ENCODE measurements at places on chromosomes 11 and 22.

DNA sequence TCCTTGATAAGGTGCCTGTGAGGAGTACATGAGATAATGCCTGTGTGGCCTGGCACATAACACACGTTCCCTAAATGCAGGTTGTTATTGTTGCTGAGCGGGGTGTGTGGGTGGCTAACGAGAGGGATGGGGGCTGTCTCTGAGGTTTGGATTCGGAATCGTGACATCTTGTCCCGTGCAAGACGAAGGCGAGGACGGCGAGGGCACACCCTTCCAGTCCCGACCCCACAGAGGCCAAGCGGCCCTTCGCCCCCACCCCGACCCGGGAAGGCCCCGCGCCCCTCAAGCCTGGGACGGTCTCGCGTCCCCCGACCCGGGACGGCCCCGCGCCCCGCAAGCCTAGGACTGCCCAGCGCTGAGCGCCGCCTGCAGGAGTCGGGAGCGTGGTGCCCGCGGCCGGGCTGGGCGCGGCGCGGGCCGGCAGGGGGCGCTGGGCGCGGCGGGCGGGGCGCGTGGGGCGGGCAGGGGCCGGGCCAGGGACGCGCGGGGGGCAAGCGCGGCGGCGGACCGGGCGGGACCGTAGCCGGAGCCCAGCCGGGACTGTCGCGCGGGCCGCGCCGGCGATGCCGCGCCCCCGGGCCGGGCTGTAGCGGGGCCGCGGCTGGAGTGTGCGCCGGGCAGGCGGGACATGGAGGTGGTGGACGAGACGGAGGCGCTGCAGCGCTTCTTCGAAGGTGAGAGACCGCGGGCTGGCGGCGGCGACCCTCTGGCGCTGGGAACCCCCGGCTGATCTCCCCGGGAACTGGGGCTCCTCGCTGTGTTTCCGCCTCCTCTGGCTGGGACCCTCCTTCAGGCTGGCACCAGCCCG is at the start of gene MYRF:
Gene MYRF (plus strand): TSS at position 520 of the 808 bp plus-strand sequence. CDS start 109 bp downstream, at position 629.
- DNase-seq, result peak; percentile 10

GRCh38 chr11:128472128-128473089 is 114.9 kb downstream of the ETS1 start:
- no peak for DNase-seq

DNA sequence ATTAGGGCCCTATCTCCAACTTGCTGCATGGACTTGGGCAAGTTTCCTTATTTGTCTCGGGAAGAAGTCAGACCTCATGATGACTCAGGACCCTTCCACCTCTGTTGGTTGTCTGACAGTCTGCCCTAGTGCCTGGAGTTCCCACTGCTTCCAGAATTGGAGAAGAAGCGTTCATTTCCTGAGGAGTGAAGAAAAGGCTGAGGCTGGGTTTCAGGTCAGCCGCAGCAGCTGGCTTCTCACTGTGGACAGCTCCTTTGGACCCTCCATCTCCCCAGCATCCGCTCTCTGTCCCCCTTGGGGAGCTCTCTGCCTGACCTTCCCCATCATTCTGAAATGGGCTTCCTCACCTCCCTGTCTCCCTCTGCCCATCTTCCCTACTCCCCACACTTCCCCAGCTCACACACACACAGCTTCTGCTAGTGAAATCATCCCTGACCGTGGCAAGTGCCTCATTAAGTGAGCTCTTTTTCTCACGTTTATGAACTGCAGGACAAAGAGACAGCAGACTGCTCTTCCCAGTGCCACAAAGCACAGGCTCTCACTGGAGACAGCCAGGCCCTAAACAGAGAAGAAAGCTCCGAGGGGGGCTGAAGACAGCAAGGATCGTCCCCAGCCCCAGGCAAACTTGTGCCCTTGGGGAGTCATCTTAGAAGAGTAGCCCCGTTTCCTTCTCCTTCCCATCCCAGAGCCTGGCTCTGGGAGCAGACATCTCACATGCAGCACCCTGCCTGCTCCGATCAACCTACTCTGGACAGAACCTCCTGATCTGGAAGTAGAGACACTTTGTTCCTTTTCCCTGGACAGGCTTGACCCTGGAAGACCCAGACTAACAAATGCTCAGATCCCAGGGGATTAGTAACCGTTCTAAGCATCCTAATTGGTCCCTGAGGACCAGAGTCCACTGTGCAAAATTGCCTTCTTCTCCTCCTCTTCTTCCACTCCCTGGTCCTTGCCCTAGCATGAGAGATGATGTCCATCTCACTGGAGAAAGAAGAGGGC is 157.9 kb downstream of the FEZ1 start:
- no peak for DNase-seq

- no peak for DNase-seq
These were observed 2.7 kb upstream of the VPS37C start for GRCh38 chr11:61163714-61164605.

DNA sequence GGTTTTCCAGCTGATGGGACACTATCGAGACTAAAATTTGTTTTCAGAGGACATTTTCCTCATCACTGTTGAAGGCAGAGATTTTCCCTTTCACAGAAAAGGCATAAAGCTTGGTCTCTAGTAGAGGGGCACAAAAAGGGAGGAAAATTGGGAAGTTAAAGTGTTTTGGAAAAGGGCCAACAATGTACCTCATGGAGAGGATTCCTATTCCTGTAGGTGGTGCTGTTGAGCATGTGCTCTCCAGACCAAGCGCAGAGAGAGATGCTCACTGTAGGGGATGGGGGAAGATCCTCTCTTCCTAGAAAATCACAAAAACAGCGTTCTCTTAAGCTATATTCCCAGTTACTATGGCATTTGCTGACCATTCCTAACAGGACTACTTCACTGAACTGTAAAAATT is 44.9 kb downstream of the OR4C46 start:
- DNase-seq, result no peak

DNA sequence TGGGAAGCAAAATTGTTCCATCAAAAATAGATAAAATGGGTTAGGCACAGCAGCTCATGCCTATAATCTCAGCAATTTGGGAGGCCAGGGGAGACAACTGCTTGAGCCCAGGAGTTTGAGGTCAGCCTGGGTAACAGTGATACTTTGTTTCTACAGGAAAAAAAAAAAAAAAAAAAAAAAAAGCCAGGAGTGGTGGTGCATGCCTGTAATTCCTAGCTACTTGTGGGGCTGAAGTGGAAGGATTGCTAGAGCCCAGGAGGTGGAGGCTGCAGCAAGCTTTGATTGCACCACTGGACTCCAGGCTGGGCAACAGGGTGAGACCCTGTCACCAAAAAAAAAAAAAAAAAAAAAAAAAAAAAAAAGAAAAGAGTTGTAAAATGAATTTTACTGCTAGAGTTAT is 49.6 kb downstream of the KIF18A start:
- DNase-seq, result no peak

DNA sequence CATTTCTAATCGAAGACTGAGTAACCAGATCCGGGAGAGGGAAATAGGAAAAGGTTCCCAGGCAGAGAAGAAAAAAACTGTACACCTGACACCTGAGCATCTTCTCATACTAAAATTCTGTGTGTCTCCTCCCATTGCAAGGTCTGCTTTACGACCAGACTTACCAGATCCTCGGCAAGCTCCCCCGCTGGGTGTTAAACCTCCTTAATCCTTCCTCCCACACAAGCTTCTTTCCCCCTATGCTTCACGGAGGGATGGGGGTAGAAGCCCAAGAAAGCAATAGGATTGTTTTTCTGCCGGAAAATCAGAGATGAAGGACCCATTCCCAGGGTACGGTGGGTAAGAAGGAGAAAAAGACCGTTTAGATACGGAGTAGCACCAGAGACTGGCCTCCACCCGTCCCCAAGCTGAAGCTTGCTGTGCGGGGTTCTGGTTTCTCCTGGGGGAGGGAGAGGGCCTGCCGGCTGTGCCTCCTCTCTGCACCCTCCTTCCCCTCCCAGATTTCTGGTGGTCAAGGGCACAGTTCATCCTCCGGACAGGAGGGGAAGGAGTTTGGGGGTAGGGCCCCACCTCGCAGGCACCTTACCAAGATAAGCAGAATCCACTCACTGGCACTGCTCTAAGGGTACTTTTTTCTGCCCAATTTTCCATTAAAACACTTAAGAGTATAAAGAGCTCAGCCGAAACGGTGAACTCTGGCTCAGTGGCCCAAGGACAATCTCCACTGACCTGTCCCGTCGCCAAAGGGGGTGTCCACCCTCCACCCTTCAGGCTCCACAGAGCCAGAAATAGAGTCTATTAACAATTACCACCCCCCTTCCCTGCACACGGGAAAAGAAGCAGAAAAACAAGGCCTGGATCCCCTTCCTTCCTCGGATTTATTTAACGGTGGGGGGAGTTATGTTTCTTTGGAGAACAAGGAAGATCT is 1.2 kb downstream of the TOB2 start:
- DNase-seq, result no peak

- DNase-seq, result no peak
These were observed 150.2 kb upstream of the B3GAT1 start for GRCh38 chr11:134562196-134562595.

DNA sequence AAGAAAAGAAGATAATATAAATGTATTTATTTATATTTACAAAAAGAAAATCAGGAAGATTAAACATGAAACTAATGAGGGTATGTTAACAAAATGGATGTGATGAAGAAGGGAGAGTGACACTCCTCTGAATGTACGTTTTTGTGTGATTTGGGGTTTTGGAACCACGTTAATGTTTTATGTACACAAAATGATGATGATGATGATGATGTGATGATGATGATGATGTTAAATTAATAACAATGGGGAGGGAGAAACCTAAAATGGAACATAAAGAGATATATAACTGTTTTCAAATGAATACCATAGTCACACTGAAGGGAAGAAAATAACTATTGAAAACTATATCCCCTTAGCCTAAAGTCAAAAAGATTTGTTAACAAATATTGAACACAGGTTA is 143.1 kb downstream of the RCN1 start:
- DNase-seq, result no peak

- no peak for DNase-seq
These were observed 12.5 kb upstream of the CSF2RB start for GRCh38 chr22:36900880-36901279.

GRCh38 chr11:35099278-35100012 is 39.5 kb upstream of the CD44 start:
- DNase-seq, result no peak

- no peak for DNase-seq
These were observed 115.7 kb downstream of the MICAL2 start for GRCh38 chr11:12226093-12226492.

DNA sequence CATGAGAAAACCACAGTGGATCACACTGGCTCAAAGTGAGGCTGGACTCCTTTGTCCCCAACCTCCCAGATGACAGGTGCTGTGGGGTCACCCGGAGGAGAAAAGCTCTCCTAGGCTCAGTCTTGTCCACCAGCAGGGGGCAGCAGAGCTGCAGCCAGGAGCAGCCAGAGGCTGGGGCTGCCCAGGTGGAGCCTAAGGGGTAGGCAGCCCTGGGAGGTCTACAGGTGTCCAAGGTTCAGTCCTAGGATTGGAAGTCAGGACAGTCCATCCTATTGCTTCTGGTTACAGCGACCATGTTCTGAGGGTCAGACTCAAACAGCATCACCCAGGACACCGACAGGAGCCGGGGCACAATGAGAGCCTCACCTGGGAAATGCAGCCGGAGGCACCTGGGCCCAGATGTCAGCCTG is 77.6 kb upstream of the IGLL5 start:
- peak; percentile 48 for DNase-seq

- no peak for DNase-seq
These were observed 433.6 kb upstream of the DDI1 start for GRCh38 chr11:103602840-103603239.

DNA sequence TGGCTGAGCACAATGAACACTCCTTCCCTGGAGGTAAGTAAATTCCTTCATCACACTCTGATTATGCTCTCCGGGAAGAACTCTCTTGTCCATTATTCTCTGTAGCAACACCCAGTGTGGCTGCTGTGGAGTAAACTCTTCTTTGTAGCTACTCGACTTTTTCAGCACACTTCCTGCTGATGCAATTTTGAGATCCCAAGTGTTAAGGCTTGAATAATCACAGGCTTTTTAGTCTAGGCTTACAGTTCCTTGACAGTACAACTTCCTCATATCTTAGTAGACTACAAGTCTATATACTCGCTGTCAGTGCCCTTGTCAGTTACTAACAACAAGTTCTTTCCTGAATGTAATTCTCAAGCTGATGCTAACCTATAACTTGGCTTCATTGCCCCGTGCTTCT is 301.8 kb upstream of the API5 start:
- DNase-seq, result no peak

- DNase-seq, result no peak
These were observed 14.8 kb downstream of the CTTN start for GRCh38 chr11:70413151-70413550.

- DNase-seq, result no peak
These were observed 3.8 kb downstream of the ACY3 start for GRCh38 chr11:67646535-67647336.

- DNase-seq, result no peak
These were observed 261 bp upstream of the SCT start for GRCh38 chr11:627308-627576.

GRCh38 chr11:114847306-114847975 is 169.1 kb downstream of the NXPE2 start:
- DNase-seq, result no peak

DNA sequence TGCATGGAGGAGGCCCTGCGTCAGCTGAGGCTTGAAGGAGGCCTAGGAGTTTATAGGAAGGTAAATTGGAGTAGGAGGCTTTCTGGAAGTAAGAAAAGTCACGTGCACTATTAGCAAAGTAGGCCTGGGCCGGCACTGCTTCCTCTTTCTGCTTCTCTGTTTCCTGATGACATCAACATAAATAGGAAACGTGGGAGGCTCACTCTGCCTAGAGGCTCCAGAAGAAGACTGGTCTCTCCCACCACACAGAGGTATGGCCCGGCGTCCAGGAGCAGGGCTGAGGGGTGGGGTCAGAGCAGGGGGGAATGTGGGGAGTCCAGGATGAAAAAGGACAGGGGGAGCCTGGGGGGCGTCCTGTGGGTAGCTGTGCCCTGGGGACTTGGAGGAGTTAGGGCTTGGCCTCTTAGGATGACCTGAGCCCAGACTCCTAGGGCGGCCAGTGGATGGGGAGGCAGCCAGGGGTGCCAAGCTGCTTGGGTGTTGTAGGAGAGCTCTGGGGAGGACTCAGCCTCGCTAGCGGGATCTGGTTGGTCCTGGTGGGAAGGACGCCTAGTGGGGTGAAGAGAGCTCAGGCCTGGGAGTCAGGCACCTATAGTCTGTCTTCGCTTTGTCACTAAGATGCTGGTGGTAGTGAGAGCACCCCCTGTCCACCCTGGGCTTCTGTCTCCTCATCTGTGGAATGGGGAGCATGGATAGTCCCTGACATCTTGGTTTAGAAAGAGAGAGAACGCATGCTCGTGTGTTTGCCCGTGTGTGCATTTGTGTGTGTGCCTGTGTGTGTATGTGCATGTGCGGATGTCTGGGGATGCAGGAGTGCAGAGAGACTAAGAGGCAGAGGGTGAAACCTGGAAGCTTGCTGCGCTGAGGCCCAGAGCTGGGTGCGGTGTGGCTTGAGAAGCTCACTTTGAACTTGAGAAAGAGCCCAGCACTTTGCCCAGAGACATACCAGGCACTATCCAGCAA is at the start of gene CSF2RB:
Gene CSF2RB (plus strand): TSS at position 202 of the 963 bp plus-strand sequence. CDS start 8,580 bp downstream, outside the sequence.
- no peak for DNase-seq
